ENCODE measurements at places on chromosomes 13 and 19.

GRCh38 chr19:18119717-18120105, 22.1 kb downstream of the MAST3 start:
- DNase-seq: no peak

- no peak for DNase-seq
Measured at GRCh38 chr13:33213797-33214196, 71.8 kb downstream of the STARD13 start.

DNA sequence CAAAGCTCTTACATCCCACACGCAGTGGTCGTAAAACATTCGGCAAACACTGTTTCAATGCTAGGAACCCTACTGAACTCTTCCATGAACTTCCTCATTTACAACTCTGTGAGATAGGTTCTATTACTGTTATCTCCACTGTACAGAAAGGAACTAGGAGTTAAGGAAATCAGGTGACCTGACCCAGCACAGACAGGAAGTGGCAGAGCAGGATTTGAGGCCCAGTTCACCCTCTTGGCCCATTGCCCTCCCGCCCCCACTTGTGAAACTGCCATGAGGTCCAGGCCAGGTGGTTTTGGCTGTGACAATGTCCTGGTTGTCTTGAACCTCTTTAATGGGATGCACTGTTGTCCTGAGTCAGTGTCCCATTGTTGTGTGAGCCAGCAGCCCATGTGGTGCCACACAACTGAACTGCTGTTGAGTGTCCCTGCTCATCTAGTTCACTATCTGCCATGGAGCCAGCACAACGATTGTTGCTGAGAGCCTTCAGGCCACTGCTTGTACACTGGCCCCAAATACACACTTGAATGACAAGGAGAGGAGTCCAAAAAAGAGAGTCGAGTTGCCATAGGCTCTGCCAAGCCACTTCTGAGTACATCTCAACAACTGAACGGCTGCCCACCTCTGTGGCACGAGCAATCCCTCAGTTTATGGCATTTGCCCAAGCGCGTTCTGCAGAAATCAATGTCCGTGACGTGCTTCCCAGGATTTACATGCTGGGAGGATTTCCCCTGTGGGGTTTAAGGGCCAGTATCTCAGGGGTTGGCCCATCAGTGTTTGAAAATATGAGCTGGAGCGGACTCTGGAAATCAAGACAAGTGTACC, 484.6 kb downstream of the TSHZ3 start:
- DNase-seq: no peak

DNA sequence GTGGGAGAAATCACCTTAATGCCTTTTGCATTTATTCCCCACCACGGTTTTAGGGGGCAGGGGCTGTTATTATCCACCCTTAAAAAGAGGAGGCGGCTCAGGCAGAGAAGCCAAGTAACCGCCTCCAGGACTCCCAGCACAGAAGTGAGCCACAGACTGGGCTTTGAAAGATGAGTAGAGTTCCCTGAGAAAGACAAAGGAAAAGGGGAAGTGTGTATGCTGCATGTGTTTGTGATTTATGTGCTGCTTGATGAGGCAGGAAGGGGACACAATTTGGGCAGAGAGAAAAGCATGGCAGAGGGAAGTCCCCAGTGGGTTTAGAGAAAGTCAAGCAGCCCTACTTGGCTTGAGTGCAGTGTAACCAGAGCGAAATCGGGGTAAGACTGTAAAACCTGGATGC, 85.0 kb downstream of the DOCK9 start:
- DNase-seq: no peak

DNA sequence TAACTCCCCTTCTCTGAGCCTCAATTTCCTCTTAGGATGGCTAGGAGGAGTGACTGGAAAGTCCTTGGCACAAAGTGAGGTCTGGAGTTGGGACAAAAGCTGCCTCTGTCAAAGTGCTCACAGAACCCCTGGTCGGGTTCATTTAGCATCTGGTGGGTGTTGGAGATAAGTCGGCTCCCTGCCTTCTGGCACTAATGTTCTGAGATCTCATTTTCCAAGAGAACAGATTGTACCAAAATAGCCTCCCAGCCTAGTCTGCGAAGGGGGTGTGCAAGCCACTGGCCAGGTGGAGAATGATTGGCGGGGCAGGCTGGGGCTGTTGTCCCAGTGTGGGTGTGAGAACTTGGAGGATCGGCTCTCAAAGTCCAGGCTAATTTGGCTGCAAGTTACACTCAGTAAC, 20.7 kb upstream of the NWD1 start:
- DNase-seq: no peak

GRCh38 chr19:12581100-12581499, 29.5 kb downstream of the ZNF490 start:
- no peak for DNase-seq

- DNase-seq: no peak
Measured at GRCh38 chr19:2195361-2195760, 31.6 kb downstream of the DOT1L start.

- no peak for DNase-seq
Measured at GRCh38 chr19:50739914-50740426, 16.8 kb downstream of the CLEC11A start.

GRCh38 chr13:44032802-44033201, 153.1 kb downstream of the LACC1 start:
- DNase-seq: no peak

GRCh38 chr13:51298812-51299211, 40.7 kb upstream of the SERPINE3 start:
- no peak for DNase-seq

GRCh38 chr19:17938092-17938845, 5.5 kb downstream of the CCDC124 start:
- DNase-seq: peak; percentile 65

DNA sequence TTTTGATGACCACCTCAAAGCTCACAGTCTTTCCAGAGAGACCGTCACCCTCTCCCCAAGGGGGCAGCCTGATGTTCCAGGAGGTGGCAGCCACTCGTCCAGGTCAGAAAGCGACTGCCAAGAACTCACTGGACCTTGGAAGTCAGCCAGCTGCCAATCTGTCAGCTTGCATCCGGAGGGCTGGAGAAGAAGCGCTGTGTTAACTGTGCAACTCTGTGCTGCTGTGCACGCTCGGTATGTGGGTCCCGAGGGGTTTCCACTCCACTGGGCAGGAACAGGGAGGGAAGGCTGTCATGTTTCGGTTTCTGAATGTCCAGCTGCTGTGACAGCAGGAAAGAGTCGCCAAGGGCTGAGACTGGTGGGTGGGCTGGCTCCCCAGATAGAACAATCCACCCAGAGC, 89.2 kb downstream of the CACNA1A start:
- no peak for DNase-seq

DNA sequence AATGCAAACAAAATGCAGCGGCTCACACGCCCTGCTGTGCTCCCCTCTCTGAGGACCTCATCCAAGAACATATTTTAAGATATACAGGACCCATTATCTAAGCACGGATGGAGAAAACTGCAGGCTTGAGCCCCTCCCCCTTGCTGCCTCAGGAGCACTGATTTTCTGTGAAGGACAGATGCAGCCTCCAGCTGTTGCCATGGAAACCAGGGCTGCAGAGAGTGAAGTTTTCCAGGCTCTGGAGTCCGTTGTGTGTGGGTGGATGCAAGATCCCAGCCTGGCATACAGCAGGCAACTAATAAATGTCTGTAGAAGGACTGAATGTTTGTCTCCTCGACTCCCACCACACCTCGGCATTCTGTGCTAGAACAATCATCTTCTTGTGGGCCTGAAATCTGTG, 105.6 kb upstream of the PEG3 start:
- no peak for DNase-seq

DNA sequence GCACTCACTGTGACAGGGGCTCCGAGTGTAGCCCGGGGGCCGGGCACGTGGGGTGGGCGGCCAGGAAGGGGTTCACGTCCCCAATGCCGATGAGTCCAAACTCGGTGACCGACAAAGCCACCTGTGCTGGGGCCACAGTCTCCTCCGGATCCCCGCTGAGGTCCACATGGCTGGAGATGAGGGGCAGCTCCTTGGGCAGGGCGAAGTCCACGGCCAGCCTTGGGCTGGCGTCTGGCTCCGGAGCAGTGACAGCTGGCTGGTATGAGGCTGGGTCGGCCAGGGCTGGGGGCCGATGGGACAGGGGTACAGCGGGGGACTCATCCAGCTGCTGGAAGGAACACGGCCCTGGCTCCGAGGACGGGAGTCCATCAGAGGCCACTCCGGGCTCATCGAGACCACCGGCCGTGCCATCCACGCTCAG, 15.9 kb upstream of the PLPP2 start:
- DNase-seq: no peak

DNA sequence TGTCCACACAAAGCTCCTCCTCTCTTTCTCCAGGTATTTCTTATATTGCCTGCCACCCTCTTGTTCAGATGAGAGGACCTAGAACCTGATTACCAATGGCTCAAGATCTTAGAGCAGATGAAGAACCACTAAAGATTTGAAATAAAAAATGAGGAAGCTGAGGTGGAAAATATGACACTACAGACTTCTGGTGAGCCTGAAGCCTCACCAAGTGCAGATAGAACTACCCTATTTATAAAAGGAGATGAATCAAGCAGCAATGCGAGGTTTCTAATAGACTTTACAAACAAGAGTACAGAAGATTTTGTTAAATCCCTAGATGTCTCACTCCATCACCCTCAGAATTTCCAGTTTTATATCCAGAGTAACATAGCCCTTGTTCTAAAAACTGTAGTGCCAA, 345.8 kb downstream of the TBC1D4 start:
- DNase-seq: no peak

DNA sequence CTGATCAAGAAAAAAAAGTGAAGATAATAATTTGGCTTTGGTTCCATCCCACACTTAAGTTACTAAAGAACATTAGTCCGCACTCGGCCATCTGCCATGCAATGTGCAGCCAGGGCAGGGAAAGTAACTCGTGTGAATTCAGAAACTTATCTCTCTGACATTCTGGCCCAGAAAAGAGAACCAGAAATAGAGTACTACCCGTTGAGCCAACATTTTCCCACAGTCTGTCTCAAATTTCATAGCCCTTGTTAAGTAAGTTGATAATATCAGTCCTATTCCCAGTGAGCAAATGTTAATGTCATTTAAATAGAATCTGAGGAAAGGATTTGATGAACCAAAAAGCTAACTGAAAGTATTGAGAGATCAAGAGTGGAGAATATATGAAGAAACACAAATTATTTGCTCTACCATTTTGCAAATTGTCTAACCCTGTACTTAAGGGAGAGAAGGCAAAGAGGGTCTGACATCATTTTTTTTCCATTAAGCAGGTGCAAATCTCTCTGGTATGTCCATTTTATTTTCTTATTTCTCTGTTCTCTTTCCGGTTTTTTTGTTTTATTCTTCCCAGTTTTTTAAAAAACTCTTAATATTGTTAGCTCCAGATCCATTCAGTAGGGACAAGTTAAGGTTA, 156.3 kb downstream of the NDFIP2 start:
- DNase-seq: no peak

- no peak for DNase-seq
Measured at GRCh38 chr13:31435536-31435935, 235.8 kb downstream of the B3GLCT start.

DNA sequence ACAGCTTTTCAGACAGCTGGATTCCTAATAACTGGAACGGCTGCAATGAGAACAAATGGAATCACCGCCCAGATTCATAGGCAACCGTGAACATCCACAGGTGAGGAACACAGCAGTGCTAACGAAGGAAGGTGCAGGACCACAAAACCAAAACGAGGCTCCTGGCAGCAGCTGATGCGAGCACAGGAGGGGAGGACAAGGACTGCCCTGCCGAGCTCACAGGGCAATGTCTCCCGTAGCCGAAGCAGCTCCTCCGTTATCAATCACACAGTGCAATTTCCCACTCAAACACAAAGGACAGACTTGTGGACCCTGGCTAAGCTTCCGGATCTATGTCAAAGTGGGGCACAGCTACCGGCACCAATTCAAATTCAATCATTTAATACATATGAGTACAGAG, 70.6 kb downstream of the STK24 start:
- DNase-seq: no peak

- no peak for DNase-seq
Measured at GRCh38 chr19:45180936-45181335, 2.4 kb downstream of the BLOC1S3 start.

- no peak for DNase-seq
Measured at GRCh38 chr13:101325423-101325822, 90.9 kb downstream of the NALCN start.

DNA sequence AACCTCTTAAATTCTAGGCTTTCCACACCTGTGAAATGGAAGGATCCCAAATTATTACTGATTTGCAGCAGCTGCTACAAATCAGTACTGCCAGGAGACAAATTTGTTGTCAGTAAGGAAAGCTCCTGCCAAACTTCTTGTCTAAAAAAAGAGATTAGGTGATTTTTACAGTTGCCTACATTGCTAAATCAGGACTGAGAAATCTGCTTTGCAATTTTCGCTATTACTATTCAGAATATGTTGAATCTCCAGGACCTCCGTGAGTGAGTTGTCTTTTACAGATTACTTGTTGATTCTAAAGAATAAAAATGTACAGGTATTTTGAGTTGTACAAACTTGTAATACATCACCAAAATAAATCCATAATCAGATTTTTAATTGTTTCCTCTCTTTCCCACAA, 1815.9 kb downstream of the PCDH9 start:
- DNase-seq: no peak

DNA sequence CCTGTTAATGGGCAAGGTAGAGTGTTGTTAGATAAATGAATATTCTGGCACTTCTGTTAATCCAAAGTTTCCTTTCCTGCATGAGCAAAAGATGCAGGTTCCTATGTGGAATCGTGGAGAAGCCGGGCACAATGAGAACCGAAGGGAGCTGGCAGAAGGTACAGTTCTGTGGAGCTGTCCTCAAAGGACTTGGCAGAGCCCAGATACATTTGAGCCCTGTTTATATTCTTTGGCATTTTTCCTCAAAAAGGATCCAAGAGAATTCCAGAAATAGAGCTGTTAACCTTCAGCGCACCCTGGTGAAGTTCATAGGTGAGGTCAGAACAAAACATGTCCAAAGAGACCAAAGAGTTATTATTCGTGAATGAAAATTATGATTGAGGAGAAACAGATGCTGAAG, 4.0 kb upstream of the DLEU7 start:
- no peak for DNase-seq

- no peak for DNase-seq
Measured at GRCh38 chr13:103640606-103641005, 574.4 kb upstream of the SLC10A2 start.

GRCh38 chr19:33247441-33247819, 21.8 kb upstream of the SLC7A10 start:
- no peak for DNase-seq

- DNase-seq: no peak
Measured at GRCh38 chr19:20313894-20314293, 146.9 kb downstream of the ZNF486 start.

- no peak for DNase-seq
Measured at GRCh38 chr13:105969761-105970160, 565.7 kb downstream of the EFNB2 start.

- peak; percentile 94 for DNase-seq
Measured at GRCh38 chr19:52140032-52140710, 433 bp upstream of the ZNF616 start.

GRCh38 chr19:13834244-13835069, 39.2 kb downstream of the ZSWIM4 start:
- no peak for DNase-seq

- DNase-seq: no peak
Measured at GRCh38 chr13:79096099-79096498, 310.0 kb downstream of the RBM26 start.

- DNase-seq: no peak
Measured at GRCh38 chr13:85729296-85729695, 69.9 kb downstream of the SLITRK6 start.

Data from stimulated activated CD8-positive, alpha-beta memory T cell treated with anti-CD3 and anti-CD28 coated beads, Interleukin-2, amount 100 ng/mL, for 1 hour (primary cell).